ENCODE measurements at places on chromosomes 11 and 22.

DNA sequence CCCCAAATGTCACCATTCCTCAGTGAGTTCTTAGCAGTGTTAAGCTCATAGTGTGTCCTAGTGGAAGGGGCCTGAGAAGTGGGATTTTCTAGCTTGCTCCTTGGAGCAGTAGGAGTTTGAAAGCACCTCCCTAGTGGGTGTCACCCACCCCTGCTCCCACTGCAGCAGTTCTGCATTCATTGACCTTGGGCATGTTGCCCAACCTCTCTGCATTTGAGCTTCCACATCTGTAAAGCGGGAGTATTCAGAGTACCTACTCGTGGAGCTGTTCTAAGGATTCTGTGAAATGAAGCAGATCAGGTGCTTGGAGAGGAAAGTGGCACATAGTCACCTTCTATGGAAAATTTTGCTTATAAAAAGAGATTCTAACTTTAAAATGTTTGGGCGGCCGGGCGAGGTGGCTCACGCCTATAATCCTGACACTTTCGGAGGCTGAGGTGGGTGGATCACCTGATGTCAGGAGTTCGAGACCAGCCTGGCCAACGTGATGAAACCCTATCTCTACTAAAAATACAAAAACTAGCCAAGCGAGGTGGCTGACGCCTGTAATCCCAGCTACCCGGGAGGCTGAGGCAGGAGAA is 16.9 kb downstream of the LMO2 start:
- DNase-seq, result no peak

- DNase-seq, result no peak
Measured at GRCh38 chr11:97938789-97939188, 1082.0 kb upstream of the CNTN5 start.

DNA sequence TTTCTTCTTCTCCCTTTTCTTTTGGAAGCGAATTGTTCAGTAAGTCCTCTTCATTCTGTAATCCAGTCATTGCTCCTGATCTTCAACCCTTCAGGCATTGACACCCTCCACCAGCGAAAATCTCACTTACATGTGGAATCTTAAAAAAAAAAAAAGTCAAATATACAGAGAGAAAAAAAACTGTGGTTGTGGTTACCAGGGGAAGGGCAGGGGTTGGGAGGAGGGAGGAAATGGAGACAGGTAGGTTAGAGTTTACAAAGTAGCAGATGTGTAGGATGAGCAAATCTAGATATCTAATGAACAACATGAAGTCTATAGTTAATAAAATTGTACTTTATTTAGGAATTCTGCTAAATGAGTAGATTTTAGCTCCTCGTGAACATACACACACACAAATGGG is 17.7 kb upstream of the TMEM123 start:
- no peak for DNase-seq

- no peak for DNase-seq
Measured at GRCh38 chr22:29716814-29717545, 2.8 kb upstream of the CABP7 start.

- DNase-seq, result no peak
Measured at GRCh38 chr11:57320719-57321387, 3.9 kb downstream of the TNKS1BP1 start.

DNA sequence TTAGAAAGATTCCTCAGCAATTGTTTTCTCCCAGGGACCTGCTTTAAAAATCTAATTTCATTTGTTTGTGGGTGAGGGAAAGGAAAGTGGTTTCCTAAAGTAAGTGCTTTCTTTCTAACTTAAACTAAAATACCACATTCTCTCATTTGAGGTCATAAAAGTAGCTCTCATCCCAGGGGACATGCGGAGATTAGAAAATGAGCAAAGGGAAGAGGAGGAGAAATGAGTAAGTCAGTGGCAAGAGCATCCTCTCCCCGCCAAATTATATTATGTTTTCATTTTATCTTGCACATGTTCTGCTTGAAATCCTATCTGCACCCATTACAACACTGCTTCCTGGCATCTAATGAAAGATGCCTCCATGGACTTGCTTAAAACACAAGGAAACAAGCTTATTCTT is 191.4 kb downstream of the ARHGAP42 start:
- DNase-seq, result no peak

DNA sequence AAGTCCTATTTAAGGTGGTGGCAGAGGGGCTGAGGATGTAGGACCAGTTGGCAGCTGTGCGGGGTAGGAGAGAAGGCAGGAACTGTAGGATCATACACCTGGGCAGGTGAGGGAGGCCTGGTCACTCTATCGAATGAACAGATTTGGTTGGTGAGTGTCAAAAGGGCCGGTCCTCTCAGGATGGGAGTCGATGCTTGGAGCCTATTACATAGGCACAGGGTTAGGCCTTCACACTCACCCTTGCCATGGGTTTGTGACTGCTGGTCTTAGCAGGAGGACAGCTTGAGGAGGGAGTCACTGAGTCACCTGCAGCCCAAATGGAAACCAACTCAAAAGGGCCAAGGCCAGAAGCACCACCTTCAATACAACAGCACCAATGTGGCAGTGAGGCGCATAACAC is 80.2 kb upstream of the NARS2 start:
- no peak for DNase-seq

DNA sequence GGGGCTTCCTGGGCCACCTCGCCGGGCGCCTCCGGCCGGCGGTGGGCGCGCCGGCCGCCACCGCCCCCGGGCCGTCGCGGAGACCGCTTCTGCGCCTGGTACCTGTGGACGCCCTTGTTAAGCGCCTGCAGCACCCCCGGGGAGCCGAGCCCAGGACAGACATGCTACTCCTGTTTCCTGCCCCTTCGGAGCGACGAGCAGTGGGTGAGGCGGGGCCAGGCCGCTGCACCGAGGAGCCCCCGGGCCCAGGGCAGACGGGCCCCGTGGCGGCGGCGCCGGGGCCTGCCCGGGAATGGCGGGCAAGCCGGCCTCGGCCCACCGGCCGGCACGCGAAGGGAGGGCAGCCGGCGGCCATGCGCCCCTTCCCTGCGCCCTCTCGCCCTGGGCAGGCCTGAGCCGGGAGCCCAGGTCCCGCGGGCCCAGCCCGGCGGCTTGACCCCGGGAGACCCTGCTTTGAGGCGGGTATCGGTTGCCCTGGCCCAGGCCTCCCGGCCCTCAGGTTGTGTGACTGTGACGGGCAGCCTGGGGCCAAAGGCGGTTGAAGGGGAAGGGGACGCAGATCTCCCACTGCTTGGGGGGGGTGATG is 789 bp upstream of the KDM2A start:
- DNase-seq, result peak; percentile 47

DNA sequence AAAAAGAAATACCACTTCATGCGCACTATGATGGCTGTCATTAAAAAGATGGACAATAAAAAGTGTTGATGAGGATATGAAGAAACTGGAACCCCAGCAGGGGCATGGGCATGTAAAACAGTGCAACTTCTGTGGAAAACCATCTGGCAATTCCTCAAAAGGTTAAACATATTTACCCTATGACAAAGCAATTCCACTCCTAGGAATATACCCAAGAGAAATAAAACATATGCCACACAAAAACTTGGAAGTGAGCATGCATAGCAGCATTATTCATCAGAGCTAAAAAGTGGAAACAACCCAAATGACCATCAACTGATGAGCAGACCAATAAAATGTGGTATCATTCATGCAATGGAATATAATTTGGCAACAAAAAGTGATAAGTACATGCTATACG is 50.1 kb downstream of the LRRC32 start:
- no peak for DNase-seq

GRCh38 chr22:38141217-38141973 is 30.9 kb upstream of the BAIAP2L2 start:
- DNase-seq, result no peak

- DNase-seq, result peak; percentile 39
Measured at GRCh38 chr11:73478737-73479347, 102.6 kb downstream of the RELT start.

DNA sequence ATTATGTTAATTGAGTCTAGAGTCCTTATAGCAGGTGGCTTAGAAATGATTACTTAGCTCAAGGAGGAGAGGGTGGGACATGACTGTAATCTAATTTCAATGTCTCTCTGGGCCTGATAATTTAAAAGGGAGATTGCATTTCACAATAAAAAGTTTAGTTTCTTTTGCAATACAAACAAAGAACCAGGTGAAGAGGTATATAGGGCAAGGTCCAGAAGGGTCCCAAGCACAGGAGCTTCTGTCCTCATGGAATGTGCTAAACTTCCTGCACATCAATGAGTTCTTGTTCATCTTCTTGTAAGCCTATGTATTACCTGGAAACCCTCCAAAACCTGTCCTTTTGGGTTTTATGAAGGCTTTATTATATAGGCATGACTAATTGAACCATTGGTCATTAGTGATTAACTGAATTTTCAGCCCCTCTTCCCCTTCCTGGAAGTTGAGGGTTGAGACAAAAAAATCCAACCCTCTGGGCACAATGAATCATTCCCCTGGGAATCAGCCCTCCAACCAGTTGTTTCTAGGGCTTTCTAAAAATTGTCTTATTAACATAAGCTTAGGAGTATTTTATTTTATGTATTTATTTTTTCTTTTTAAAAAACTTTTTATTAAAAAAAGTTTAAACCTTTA is 37.6 kb downstream of the MS4A2 start:
- no peak for DNase-seq

DNA sequence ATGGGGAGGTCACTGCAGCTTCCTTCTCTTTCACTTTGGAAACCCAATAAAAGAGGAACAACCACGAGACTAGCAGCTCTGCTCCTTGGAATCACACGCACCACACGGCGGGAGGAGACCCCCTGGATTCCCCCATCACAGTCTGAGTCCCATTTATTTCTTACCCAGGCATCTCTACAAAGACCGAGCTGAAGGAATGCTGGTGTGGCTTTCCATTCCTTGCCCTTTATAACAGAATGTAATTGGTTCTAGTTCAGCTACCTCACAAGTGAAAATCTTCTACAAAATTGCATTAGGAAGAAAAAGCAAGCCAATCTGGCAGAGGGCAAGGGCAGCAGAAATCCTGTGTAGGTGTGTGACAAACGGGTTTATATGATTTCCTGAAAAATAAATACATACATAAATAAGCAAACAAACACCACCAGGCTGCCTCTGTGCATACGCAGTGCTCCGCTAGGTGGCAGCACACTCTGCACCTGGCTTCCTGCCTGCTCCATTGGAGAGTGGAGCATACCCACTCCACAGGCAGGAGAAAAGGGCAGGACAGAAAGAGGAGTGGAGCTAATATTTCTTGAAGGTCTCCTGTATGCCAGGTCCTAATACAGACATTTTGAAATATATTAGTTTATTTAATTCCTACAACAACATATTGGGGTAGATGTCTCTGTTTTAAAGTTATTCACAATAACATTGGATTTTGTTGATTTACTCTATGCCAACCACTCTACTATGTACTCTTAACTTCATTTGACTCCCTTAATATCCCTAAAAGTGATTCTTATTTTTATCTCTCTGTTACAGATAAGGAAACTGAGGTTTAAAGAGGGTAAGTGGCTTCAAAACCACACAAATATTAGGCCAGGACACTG is 673.1 kb downstream of the KCNA4 start:
- DNase-seq, result peak; percentile 41

DNA sequence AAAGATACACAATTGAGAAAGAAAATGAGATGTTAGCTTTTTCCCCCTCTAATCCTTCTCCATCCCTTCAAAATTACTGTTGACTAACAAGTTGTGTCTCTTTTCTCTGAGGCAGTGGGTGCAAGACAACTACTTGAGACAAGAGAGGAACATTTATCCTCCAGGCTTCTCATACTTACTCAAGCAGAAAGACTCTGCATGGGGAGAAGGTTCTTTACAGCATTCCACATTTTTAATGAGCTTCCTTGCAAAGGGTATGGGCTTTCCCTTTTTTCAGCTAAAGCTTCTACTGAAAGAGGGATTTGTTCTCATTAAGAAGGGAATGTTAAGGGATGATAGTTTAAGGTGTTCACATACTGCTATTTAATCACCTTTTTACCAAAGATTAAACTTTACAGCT is 47.8 kb downstream of the PAX6 start:
- no peak for DNase-seq

GRCh38 chr11:57158180-57158579 is 23.6 kb upstream of the LRRC55 start:
- no peak for DNase-seq

DNA sequence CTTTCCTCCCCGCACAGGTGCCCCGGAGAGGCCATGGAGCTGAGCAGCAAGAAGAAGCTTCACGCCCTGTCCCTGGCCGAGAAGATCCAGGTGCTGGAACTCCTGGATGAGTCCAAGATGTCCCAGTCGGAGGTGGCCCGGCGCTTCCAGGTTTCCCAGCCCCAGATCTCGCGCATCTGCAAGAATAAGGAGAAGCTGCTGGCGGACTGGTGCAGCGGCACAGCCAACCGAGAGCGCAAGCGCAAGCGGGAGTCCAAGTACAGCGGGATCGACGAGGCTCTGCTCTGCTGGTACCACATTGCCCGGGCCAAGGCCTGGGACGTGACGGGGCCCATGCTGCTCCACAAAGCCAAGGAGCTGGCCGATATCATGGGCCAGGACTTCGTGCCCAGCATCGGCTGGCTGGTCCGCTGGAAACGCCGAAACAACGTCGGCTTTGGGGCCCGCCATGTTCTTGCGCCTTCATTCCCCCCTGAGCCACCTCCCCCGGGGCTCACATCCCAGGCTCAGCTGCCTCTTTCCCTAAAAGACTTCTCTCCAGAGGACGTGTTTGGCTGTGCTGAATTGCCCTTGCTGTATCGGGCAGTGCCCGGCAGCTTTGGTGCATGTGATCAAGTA is 1.3 kb downstream of the TIGD3 start:
- DNase-seq, result no peak

DNA sequence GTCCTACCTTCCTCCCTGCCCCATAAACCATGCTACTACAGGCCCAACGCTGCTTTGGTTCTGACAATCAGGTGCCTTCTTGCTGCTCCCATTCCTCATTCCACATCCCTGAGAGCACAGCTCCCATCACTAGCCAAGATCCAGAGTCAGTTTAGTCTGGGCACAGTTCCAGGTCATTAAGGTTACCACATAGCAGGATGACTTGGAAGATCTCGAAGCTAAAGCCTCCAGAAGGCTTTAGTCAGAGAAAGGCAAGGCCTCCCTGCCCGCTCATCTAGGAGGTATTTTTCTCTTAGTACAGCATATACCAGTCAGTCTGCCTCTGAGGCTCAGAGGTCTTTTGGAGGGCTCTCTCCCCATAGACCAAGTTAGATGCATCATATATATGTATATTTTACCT is 30.3 kb downstream of the TRIM66 start:
- DNase-seq, result peak; percentile 8

DNA sequence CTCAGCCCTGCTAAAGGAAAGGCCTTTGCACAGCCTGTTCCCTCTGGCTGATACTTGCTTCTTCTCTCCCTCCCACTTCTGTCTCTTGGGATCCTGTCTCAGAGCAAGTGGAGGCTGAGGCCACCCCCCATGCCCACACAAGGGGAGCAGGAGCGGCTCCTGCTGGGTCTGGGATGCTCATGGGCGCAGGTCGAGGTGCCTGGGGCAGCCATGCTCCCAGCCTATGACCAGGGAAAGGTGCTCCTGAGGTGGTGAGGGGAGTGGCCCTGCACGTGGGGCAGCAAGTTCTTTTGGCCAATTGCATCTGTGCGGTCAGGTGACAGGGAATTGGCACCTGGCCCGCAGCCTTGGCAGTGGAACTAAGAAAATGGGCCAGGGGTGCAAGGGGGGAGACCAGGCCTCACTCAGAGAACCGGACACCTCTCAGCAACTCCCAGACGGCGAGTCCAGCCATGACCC is 1.5 kb downstream of the MAPK11 start:
- DNase-seq, result peak; percentile 58

- no peak for DNase-seq
Measured at GRCh38 chr11:4695442-4695841, 2.2 kb downstream of the OR51E2 start.

Measured in NCI-H1105 treated with DMSO at 0.1 percent for 48 hours (cell line).